ENCODE measurements at places on chromosomes 7 and 10. TPM values are rescaled to one million over a fixed set of nuclear protein-coding genes. Genes with fewer than 3 reads are reported as not detected.

DNA sequence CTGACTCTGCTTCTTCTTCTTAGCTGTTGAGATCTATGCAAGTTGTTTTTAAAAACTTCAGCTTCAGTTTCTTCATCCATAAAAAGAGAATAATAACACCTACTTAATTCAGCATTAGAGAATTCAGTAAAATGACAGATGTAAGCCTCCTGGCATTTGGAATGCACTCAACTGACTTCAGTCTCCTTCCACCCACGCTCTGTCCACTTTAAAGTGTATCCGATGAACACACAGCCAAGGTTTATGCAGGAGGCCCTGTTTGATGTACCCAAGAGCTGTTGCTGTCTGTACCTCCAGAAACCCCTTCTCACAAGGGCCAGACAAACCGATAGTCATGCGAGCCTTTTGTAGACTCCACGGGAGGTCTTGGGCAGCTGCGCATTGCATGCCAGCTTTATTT, 27.1 kb upstream of the SLC35B4 start:
- DNase-seq = no peak

DNA sequence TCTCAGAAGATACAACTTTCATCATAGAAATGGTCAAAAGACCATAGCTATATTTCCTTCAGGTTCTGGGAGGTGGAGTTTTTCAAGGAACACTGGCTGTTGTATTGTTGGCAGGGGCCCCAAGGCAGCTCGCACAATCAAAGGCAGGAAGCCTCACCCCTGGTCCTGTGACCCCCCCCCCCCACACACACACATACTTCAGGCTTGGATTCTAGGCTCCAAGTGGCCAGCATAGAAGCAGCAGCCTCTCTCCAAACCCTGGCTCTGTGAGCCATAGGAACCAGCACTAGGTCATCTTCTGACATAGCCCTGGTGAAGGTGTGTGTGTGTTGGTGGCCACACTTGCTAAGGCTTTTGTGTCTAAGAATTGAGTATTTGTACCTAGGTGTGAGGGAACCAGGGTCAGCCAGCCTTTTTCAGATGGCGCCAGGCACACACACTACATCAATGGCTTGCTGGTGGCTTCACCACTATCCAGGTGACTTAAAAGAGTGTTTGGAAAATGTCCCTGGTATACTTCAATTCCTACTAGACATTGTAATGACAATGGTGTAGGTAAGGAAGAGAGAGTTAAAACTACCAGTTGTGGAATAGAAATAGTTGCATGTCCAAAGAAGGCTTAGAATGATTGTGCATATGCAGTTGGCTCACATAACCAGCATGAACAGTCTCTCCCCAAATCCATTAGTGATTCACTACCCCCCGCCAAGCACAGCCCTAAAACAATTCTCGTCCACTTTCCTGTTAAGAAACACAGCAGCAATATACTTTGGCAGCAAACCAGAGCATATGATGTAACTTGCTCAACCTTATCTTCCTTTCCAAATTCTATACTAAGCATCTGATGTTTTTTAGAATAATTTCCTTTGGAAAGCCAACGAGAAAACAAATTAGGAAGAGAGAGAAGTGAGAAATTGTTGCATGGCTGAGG, 91.3 kb downstream of the AVL9 start:
- DNase-seq = peak; percentile 88

DNA sequence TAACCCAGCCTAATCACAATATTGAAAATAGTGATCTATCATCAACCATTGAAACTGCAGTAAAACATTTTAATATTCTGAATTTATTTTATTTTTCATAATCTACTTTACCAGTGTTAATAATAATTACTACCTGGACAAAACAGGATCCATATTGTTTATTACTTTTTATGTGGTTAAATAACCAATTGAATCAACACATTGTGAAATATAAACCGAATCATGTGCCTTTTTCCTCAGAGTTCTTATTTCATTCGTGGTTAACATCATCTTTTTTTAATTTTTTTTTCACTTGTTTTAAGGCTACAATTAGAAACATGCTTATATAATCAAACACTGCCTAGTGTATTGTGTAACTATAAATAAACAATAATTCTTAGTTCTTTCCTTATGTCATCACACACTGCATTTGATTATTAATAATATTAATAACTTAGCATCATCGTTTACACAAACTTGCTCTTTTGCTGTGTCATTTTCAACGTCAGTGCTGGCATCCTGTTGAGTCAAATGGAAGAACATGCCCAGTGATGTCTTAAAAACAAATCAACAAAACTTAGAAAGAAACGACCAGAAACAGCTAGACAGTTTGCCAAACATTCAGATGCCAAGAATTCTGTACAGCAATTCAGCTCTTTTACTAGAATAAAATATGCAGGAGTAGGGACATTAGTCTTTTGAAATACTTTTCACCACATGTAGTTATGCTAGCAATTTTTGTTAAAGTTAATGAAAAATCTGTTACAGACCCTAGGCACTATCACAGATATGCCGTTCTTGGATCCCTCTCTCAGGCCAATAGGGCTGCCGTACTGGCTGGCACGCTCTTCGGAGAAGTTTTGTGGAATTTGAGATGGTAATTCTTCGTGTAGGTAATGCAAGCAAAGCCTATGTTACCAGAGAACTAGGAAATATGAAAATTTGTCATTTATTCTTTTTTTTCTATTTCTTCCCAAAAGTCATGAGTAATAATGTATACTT, 330.4 kb upstream of the SEMA3A start:
- DNase-seq = peak; percentile 85

DNA sequence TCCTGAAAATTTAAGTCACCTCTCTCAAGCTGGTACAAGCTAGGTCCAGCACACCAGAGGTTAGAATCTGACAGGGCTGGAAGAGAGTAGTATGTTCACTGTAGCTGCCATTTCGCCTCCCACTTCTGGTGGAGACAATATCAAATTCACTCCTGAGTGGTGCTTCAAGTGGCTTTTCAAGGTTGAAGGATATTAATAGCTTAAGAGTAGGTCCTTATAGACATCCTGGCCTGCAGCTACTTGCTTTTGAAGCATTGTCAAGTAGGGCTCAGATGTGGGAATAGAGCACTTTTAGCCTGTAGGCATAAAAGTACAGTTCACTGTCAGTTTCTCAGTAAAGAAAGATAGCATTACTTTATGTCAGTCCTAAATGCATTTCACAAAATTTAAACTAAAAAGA, 270.5 kb upstream of the PLPP4 start:
- no peak for DNase-seq

DNA sequence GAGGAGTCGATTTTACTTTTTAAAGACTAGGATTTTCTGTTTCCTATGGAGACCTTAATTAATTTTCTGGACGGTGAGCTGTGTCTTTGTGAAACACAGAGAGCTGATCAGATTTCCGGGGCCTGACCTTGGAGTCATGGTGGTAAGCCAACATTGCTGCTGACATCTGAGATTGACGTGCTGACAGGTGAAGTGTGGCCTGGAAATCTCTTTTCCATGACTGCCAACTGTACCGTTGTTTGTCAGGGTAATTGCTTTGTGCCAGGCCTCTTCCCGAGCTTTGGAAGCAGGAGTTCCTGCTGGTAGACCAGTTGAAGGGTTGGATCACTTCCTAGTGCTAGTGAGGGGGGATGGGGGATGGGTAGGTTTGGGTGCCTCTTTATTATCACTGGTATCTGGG, 71.2 kb downstream of the ADRA2A start:
- DNase-seq = no peak

DNA sequence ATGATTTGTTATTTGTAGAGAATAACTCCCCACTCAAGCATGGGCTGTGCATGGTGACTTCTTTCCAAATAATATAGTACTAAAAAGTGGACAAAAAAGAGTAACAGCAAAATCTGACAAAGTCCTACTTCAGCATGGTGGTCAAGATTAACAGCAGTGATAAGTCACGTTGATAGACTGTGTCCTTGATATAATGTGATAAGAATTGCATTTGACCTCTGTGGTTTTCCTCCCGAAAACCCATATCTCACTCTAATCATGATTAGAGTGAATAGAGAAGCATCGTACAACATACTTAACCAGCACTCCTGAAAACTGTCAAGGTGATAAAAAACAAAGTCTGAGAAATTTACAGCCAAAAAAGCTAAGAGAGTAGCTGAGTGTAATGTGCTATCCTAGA, 42.4 kb downstream of the REEP3 start:
- DNase-seq = no peak

GRCh38 chr10:115049960-115050359, 43.2 kb upstream of the ATRNL1 start:
- DNase-seq = no peak

GRCh38 chr7:73304071-73304470, 4.6 kb downstream of the NSUN5 start:
- DNase-seq = no peak

- DNase-seq = no peak
Observed at GRCh38 chr7:25117226-25118047, 7.6 kb downstream of the CYCS start.

DNA sequence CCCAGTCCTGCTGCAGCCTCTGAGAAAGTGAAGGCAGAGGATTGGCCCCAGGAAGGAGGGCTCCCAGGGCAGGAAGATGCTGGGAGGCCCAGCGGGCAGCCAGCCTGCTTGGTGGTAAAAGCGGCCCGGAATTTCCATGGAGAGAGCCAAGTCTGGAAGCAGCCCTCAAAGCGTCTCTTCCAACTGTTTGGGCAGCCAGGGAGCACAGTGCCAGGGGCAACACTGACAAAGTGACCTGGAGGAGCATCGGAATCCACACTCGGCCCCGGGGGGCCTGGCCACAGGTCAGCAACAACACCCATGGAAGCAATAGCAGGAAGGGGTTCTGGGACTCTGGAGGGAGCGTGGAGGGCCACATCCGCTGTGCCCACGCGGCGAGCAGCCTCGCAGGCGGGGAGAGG, 63.2 kb upstream of the FGFR2 start:
- no peak for DNase-seq

DNA sequence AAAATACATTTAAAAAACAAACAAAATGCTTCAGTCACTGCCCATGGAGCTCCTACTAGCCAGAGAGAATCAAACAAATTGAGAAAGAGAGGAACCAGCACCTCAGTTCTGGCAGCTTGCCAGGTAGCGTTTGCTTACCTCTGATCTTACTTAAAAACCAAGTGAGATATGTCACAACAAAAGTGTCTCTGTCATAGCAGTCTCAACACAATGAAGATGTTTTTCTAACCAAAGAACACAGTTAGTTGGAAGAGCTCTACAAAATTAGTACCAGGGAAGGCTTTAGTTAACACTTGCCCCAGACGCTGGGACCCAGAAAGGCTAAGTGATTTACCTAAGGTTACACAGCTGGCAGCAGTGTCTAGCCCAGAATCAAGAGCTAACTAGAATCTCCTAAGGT, 3.4 kb downstream of the DOCK4 start:
- no peak for DNase-seq

DNA sequence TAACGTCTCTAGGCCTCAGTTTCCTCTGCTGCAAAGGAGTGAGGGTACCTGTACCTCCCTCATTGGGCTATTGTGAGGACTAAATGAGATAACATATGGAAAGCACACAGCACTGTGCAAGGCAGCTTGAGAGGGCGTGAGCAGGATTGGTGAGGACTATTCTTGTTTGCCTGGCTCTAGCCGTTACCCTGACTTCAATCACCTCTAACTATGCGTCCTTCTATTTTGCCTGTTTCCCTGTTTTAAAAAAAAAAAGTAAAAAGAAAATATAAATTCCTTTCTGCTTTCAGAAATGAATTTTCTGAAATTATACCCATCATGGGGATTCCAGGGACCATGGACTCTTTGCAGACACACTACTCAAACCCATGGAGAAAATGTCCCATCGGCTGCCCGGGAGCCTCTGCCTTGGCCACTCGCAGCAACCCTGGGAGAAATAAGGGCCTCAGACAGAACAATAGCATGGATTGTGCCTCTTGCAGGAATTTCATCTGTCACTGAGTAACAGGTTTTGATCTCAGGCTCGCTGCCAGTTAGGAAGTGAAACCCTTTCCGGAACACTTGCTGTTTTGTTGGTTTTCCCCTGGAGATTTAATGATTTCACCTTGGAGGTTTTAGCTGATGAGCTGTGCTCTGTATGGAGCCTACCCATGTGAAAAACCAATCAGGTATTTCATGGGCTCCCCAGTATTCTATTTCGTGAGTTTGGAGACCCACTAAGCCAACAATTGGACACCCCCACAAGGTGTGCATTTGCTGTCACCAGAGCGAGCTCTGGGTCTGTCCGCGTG, 55.6 kb downstream of the STEAP1B start:
- DNase-seq = no peak

DNA sequence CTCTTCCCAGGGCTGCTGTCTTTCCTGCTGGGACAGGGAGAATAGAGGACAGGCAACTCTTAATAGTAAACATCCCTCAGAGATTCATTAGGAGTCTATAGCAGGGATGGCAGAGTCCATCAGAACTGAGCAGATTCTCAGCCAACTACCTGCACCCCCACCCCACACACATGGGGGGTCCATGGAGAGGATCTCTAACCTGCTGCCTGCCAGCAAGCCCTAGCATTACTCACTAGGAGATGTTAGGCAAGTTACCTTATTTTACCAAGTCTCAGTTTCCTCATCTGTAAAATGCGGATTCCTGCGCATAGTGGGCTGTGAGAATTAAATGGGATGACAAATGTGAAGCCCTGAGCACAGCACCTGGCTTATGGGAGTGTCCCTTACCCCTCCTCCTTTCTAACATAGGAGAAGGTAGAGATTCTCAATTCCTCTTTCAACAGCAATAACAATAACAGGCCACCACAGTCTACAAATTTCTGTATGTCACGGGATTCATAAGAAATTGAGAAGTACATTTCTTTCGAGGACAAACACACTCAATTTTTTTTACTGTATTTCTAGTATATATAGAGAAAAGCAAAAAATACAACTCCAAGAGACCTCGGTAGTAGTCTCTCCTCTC, 23.8 kb upstream of the WDR11 start:
- no peak for DNase-seq

DNA sequence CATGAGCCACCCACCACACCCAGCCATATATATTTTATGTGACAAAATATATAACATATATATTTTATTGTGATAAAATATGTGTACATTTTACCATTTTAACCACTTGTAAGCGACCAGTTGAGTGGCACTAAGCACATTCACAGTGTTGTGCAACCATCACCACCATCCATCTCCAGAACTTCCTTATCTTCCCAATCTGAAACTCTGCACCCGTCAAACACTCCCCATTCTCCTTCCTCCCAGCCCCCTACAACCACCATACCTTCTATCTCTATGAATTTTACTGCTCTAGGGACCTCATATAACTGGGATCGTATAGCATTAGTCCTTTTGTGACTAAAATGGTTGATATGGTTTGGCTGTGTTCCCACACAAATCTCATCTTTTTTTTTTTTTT, 20.8 kb upstream of the CYTH3 start:
- no peak for DNase-seq

DNA sequence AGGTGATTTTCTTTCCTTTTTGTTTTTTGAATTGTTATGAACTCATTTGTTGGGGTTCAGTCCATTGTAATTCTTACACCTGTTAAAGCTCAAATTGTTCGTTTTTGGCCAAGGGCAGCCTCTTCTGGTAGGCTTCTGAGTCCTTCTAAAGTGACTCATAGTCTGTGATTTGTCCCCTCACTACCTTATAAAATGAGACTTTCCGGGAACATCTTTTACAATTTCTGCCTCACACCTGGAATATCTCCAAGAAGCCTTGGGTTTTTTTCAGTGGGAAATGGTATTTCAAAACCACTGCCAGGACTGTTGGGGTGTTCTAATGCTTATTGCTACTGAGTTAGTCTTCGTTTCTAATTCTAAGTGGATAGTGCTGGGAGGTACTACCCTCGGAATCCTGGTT, 56.7 kb downstream of the BMPR1A start:
- peak; percentile 50 for DNase-seq

GRCh38 chr7:8177109-8177933, 84.6 kb downstream of the ICA1 start:
- DNase-seq = no peak

GRCh38 chr7:124989911-124990310, 60.3 kb upstream of the POT1 start:
- DNase-seq = no peak

VENTX gene
- total RNA-seq = not detected

- DNase-seq = no peak
Observed at GRCh38 chr7:2016761-2017480, 215.8 kb downstream of the MAD1L1 start.

Data from GM23248 (cell line).